ENCODE measurements at places on chromosomes 16 and 17. TPM values are rescaled to one million over a fixed set of nuclear protein-coding genes. Genes with fewer than 3 reads are reported as not detected.

The CA4 gene
- total RNA-seq = not detected

The CTDNEP1 gene
- total RNA-seq = 162 TPM

The MMP25 gene
- total RNA-seq = 0.22 TPM

The MRPL12 gene
- 23.8 TPM for total RNA-seq

Measured in B cell (primary cell).